ENCODE measurements at places on chromosomes 4 and X.

DNA sequence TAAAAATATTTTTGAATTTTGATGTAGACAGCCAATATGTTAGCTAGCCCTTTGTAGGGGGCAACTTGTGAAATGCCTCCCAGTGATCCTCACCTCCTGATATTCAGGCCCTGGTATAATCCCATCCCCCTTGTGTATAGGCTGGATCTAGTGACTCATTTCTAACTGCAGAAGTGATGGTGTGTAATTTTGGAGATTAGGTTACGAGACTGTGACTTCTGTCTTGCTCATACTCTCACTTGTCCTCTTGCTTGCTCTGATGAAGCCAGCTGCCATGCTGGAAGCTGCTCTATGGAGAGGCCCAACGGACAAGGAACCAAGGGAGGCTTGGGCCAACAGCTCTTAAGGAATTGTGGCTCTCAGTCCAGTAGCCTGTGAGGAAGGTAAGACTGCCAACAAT, 61.7 kb downstream of the GPR82 start:
- DNase-seq: no peak

GRCh38 chr4:78625073-78625472, 73.5 kb downstream of the ANXA3 start:
- DNase-seq: no peak

- DNase-seq: no peak
These were observed 158.4 kb downstream of the TENT5D start for GRCh38 chrX:80578517-80579105.

GRCh38 chr4:71460371-71460770, 121.6 kb downstream of the SLC4A4 start:
- no peak for DNase-seq

GRCh38 chrX:127621780-127622179, 430.4 kb downstream of the ACTRT1 start:
- no peak for DNase-seq

Measured in stimulated activated CD4-positive, alpha-beta T cell treated with anti-CD3 and anti-CD28 coated beads, TNF-alpha, amount 100 ng/mL, for 24 hours (primary cell).